Cardiac septum (tissue), 1 donor: ENCODE measurements at places on chromosomes 1 and 21. TPM values are rescaled to one million over a fixed set of nuclear protein-coding genes. Genes with fewer than 3 reads are reported as not detected.
A peak's percentile ranks its signal among the peaks of the same experiment; 100 is the strongest.

- DNase-seq, result no peak
These were observed 46.4 kb upstream of the SLC22A15 start for GRCh38 chr1:115929881-115930280.

Gene KCNJ15
- 1.2 TPM for total RNA-seq

DNA sequence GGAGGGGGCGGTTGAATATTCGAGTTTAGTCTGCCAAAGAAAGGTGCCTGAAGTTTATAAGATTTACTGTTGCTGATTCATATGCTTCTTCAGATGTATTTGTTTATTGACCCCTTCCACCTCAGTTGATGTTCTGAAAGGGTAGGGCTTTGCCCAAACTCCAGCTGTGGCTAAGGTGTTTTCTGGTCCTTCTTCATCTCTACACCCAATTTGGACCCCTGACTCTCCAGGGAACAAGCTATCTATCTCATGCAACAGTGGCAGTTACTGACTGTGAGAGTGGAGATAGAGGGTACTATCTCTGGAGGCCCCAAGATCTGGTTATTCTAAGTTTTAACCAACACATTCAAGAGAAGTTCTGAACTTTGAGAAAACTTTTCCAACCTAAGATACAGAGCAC is 12.6 kb upstream of the ALG14 start:
- no peak for DNase-seq

DNA sequence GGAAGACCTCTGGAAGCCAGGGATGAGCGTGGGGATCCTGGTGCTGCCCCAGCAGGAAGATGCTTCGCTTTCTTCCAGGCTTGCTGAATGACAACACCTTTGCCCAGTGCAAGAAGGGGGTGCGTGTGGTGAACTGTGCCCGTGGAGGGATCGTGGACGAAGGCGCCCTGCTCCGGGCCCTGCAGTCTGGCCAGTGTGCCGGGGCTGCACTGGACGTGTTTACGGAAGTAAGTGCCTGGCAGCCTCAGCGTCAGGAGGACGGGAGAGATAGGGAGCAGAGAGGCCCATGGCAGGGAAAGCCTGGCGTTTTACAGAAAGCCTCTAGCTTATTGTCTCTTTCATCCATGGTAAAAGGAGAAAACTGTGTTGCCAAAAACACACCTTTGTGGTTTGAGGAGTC is 23.5 kb downstream of the PHGDH start:
- peak; percentile 76 for DNase-seq

- no peak for DNase-seq
These were observed 335.0 kb upstream of the GREM2 start for GRCh38 chr1:240946926-240947325.

Gene LCE6A
- total RNA-seq, result not detected

DNA sequence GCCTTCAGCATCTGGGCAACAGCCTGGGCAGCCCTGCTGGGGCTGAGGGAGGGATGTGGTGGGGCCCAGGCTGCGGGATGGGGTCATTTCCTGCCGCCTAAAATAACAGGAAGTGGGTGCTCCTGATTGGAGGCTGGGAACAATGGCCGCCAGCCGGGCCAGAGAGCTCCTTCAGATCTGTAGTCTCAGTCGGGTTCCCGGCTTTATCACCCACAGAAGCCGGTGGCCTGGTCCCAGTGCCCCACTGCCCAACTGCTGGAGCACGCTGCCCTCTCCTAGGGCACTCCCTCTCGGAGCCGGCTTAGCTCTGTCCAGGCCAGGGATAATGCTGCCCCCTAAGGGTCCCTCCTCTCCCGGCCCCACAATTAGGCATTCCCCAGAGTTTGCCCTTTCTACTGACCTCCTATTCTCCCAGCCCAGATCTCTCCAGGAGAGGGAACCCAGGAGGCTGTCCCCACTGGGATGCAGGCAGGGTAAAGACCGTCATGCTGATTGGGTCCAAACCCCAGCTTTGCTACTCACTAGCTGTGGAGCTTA is 5.1 kb downstream of the MAP7D1 start:
- DNase-seq, result peak; percentile 84

Gene SERINC2
- 2.8 TPM for total RNA-seq

DNA sequence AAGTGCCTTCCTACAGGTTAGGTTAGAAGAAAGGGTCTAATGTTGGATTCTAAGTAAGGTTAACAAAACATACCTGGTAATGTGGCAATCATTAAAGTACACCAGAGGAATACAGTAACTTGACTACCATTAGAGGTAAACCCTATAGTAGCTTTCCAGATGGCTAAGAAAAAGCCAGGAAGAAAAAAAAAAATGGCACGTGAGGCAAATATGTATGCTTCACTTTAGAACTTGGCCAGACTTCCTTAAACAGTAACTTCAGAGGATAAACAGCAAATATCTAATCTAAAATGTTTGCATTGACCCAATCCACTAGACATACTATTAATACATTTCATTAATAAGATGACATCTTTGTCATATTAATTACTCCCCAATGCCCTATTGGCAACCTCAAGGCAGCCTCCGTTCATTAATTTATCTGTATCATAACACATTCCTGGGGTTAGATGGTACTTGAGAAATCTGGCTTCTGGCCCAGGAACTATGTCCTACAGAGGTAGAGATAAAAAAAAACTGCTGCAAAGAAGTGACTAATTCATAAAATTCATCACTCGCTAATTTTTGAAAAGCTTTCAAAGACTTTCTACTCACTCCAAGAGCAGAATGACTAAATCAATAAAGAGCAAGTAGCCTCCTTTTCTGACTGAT is 5.8 kb downstream of the DCAF8 start:
- DNase-seq, result no peak

Gene DEPDC1
- 0.19 TPM for total RNA-seq

- no peak for DNase-seq
These were observed 22.2 kb downstream of the UBE2T start for GRCh38 chr1:202319381-202320080.

DNA sequence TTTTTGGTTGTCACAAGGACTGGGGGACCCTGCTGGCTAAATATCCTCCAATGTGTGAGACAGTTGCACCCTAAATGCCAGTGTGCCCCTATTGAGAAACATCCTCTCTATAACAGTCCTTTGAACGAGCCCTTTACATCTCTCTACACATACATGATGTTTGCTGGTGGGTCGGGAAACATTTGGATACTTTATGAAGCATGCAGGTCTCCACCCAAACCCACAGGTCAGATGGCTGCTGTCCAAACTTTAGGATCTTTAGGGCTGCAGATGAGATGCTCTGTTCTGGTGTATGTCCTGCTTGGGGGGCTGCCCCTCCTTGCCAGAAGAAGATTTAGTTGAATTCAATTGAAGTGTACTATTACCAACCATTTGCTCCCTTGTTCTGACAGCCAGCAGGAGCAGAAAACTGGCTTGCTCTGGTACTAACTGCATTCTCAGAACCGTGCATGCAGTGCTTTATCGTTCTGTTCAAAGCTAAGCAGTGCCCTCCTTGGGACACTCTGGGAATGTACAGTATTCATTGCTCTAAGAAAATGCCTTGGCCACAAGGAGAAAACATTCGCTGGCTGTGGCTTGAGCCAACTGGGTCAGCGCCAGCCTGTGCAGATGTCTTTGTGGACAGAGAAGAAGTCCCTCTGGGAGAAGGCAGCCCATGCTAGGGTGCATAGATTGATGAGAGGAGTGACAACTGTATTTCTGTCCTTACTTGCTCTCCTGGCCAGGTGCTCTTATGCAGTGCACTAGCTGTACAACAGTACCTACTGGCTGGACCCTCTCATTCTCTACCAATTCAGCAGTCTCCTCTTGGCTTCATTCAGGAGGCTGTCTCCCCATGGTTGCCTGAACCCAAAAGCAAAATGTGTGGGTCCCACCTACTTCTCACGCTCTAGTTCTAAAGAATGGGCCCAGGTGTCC is 61.4 kb upstream of the DIRAS3 start:
- peak; percentile 82 for DNase-seq

Gene PAX7
- not detected for total RNA-seq

Gene PLPPR4
- 1.0 TPM for total RNA-seq

- no peak for DNase-seq
These were observed 93.5 kb upstream of the CAMK1G start for GRCh38 chr1:209490013-209490412.

Gene RAB42
- total RNA-seq, result 1.1 TPM

- DNase-seq, result no peak
These were observed 390.9 kb upstream of the ADGRL2 start for GRCh38 chr1:81409780-81410274.
